CD4-positive, alpha-beta T cell treated with Interleukin-6 at 100 ng/mL for 8 hours (primary cell): ENCODE measurements at places on chromosomes 13 and 19.
A peak's percentile ranks its signal among the peaks of the same experiment; 100 is the strongest.

GRCh38 chr19:15432629-15433518 lies 14.1 kb upstream of the AKAP8L start:
- peak; percentile 88 for DNase-seq

- no peak for DNase-seq
Observed at GRCh38 chr13:28545583-28546333, 50.8 kb upstream of the FLT1 start.

- peak; percentile 7 for DNase-seq
Observed at GRCh38 chr13:25232937-25233515, 54.3 kb downstream of the MTMR6 start.

- DNase-seq, result no peak
Observed at GRCh38 chr13:59951011-59951410, 212.7 kb downstream of the DIAPH3 start.
